ENCODE measurements at places on chromosomes 2 and 18.

DNA sequence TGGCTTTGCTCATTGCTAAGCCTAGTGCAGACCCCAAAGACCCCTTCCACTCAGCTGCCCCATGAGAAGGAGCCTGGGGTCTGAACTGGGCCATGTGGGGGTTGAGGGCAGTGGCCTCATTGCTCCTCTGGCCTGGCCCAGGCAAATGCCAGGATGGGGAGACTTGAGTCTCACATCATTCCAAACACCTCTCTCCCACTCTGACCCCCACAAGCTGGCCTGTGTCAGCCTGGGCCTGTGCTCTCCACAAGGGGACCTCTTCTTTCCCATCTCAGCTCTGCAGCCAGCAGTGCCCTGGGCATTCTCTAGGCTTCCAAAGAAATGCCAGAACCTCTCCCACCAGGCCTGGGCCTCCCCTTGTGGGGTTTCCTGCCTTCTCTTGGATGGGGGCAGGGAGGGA, 45.8 kb upstream of the OTOF start:
- no peak overlapping the region for H3K4me3 ChIP-seq
- H3K36me3 ChIP-seq, result no peaks in the 10 kb centered on the region
- H3K4me1 ChIP-seq, result no peaks in the 10 kb centered on the region
- peaks cover 32% of the 10 kb centered on the region for H3K27me3 ChIP-seq
- H3K27ac ChIP-seq, result no peak overlapping the region
- no peak for DNase-seq

DNA sequence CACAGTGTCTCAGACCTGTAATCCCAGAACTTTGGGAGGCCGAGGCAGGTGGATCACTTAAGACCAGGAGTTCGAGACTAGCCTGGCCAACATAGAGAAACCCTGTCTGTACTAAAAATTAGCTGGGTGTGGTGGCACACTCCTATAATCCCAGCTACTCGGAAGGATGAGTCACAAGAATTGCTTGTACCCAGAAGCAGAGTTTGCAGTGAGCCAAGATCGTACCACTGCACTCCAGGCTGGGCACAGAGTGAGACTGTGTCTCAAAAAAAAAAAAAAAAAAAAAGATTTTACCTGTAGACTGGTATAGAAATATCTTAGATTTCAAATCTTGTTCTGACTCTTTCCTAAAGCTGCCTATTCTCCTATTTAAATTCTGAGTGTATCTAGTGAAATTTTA, 7.2 kb upstream of the KLHL29 start:
- no peak for DNase-seq
- H3K36me3 ChIP-seq, result no peaks in the 10 kb centered on the region
- H3K4me3 ChIP-seq, result no peak overlapping the region
- no peaks in the 10 kb centered on the region for H3K4me1 ChIP-seq
- H3K27me3 ChIP-seq, result peaks cover 34% of the 10 kb centered on the region

DNA sequence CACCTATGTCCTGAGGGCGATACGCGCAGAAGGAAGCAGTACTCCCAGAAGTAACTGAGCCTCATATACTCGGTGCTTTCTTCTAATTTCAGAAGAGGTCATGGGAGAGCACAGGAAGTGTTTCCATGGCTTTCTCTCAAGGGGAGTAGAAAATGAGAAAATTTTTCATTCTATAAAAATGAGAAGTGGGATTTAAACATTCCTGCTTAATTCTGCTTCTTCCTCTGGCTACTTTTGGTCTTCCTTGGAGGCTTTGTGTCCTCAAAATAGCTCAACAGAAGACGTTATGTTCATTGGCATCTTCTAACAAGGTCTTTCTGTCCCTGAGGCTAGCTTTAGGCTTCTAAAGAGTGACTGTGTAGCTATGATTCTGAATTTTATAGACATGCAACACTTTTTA, 497.0 kb downstream of the TDRD15 start:
- H3K36me3 ChIP-seq, result no peaks in the 10 kb centered on the region
- no peak overlapping the region for H3K4me3 ChIP-seq
- no peaks in the 10 kb centered on the region for H3K27me3 ChIP-seq
- no peaks in the 10 kb centered on the region for H3K4me1 ChIP-seq
- no peak overlapping the region for H3K27ac ChIP-seq

DNA sequence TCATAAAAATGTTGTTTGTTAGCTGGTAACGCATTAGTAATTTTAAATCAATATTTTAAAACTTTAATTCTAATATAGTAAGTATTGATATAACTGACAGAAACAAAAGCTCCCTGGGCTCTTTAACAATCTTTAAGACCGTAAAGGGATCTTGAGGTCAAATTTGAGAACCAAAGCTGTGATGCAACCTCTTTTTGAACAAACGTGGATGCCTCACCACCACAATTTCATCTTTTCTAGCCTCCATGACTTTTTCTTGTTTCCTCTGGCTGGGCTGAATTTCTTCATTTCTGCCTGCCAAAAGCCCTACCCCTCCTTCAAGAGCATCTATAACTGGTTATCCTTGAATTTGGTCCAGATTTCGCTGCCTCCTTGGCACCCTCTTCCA, 563 bp upstream of the POLE4 start:
- H3K4me3 ChIP-seq, result peak overlapping the region; percentile 67
- H3K27ac ChIP-seq, result peak overlapping the region; percentile 62
- peaks cover 8% of the 10 kb centered on the region for H3K36me3 ChIP-seq
- no peaks in the 10 kb centered on the region for H3K27me3 ChIP-seq

- no peaks in the 10 kb centered on the region for H3K36me3 ChIP-seq
- no peaks in the 10 kb centered on the region for H3K27me3 ChIP-seq
- H3K27ac ChIP-seq, result no peak overlapping the region
- H3K4me1 ChIP-seq, result no peaks in the 10 kb centered on the region
- no peak overlapping the region for H3K4me3 ChIP-seq
These were observed 325.8 kb downstream of the CCDC178 start for GRCh38 chr18:33114749-33115148.

DNA sequence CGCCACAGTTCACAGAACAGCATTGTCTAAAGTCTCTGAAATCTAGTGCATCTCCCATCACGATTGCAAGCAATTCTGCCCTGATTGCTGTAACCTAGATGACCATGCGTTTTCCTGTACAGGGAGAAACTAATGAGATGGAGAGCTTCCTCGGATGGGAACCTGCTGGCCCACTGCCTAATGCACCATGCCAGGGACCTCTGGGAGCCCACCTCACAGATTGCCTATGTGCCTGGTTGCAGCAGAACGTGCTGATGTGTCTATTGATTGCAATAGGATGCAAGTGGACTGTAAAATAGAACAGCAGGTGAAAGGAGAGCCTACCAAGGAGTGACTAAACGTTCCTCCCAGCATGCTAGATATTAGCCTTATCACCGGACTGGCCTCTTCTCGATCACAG, 141.0 kb upstream of the RAB12 start:
- DNase-seq, result no peak
- no peaks in the 10 kb centered on the region for H3K4me1 ChIP-seq
- no peaks in the 10 kb centered on the region for H3K36me3 ChIP-seq
- H3K27ac ChIP-seq, result no peak overlapping the region

GRCh38 chr2:236985761-236986339, 99.8 kb upstream of the COPS8 start:
- peaks cover 6% of the 10 kb centered on the region for H3K4me1 ChIP-seq
- no peaks in the 10 kb centered on the region for H3K27me3 ChIP-seq
- no peak for DNase-seq
- H3K36me3 ChIP-seq, result no peaks in the 10 kb centered on the region
- no peak overlapping the region for H3K4me3 ChIP-seq
- H3K27ac ChIP-seq, result no peak overlapping the region

DNA sequence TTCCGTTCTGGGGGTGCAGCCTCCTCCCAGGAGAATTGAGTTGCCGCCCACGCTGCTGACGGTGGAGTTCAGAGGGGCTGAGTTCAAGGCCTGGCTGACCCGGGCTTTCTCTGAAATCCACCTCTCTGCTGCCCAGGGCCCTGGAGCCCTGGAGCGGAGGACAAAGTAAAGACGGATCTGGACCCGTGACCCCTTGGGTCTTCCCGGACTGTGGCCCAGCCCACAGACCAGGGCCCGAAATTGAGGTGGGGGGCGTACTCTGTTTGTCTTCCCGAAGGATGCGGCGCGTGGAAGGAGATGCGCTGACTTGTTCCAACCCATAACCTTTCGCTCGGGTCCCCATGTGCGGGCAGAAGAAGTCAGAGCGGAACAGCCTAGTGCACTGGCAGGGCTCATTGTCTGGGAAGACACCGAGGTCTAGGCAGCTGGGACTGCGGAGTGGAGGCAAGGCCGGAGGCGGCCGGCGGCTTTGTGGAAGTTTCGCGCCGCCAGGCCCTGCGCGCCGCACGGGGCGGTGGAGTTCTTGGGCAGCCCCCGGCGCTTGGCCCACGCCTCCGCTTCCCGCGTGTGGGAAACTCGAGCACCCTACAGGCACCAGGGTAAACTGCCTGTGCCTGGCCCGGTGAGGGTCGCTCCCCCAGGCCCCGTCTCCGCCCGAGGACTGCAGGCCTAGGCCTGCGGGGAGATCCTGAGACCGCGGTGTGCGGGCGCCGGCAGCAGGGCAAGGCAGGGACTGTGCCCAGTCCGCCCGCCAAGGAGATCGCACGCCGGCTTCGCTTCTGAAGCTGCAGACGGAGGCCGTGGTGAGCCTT, 9.8 kb downstream of the POU3F3 start:
- peaks cover 97% of the 10 kb centered on the region for H3K27me3 ChIP-seq
- H3K27ac ChIP-seq, result no peak overlapping the region
- H3K36me3 ChIP-seq, result no peaks in the 10 kb centered on the region
- H3K4me3 ChIP-seq, result no peak overlapping the region
- DNase-seq, result no peak

GRCh38 chr18:50563376-50563775, 3.5 kb downstream of the MAPK4 start:
- H3K4me1 ChIP-seq, result peaks cover 10% of the 10 kb centered on the region
- H3K27ac ChIP-seq, result no peak overlapping the region
- H3K27me3 ChIP-seq, result peaks cover 39% of the 10 kb centered on the region

DNA sequence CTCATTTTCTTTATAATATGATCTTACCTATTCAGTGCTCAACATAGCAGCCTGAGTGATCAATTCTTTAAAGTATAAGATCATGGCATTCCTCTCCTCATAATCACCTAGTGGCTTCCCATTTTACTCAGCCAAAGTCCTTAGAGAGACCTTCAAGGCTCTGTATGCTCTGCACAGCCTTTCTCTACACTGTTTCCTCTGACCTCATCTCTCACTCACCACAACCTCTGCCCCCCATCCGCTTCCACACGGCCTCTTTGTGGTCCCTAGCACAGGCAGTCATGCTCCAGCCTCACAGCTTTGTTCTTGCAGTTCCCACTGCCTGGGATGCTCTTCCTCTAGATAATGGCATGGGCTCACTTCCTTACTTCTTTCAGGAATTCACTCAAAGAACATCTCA, 109.2 kb downstream of the HIBCH start:
- H3K27me3 ChIP-seq, result no peaks in the 10 kb centered on the region
- H3K36me3 ChIP-seq, result no peaks in the 10 kb centered on the region
- no peak overlapping the region for H3K4me3 ChIP-seq
- no peak for DNase-seq

DNA sequence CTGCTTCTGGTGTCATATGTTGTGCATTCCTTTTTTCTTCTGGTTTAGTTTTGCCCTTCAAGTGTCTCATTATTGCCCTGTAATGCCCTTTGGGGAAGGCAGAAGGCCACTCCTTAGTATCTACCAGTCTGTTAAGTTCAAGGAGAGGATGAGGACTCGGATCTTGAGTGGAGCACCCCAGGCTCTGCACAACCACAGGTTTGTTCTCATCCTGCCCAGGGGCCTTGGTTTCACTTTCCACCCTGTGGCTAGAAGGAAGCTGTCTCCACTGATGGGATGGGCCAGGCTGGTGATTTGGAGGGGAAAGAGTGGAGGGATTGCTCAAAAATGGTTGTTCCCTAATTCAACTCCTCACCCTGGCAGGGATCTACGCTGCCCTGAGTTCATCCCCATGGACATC, 30.2 kb upstream of the RAB11FIP5 start:
- H3K27me3 ChIP-seq, result no peaks in the 10 kb centered on the region
- no peak overlapping the region for H3K4me3 ChIP-seq
- DNase-seq, result no peak
- no peak overlapping the region for H3K27ac ChIP-seq
- H3K36me3 ChIP-seq, result no peaks in the 10 kb centered on the region
- H3K4me1 ChIP-seq, result no peaks in the 10 kb centered on the region

- H3K4me1 ChIP-seq, result no peaks in the 10 kb centered on the region
- peak overlapping the region; percentile 15 for H3K27ac ChIP-seq
- H3K27me3 ChIP-seq, result no peaks in the 10 kb centered on the region
- DNase-seq, result no peak
- no peaks in the 10 kb centered on the region for H3K36me3 ChIP-seq
These were observed 95.3 kb downstream of the EIPR1 start for GRCh38 chr2:3282056-3282998.

DNA sequence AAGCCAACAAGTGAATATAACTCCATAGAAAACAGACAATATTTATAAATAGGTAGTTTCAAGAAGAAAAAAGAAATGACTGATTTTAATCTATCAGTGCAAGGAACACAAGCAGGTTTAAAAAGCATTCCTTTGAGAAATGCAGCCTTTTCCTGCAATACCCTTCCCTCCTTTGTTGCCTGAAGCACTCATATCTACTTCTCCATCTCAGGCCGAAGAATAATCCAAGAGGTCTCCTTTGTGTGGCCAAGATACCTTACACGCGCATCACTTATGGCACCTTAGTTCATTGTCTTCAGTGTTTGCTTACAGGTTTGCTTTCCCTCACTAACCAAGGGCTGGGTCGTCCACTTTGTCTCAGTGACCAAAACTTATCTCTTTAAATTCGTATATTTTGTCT, 93.0 kb downstream of the MAIP1 start:
- no peaks in the 10 kb centered on the region for H3K27me3 ChIP-seq
- no peaks in the 10 kb centered on the region for H3K36me3 ChIP-seq

GRCh38 chr2:38097988-38098385, 22.0 kb upstream of the CYP1B1 start:
- peaks cover 4% of the 10 kb centered on the region for H3K4me1 ChIP-seq
- H3K36me3 ChIP-seq, result no peaks in the 10 kb centered on the region
- DNase-seq, result no peak

DNA sequence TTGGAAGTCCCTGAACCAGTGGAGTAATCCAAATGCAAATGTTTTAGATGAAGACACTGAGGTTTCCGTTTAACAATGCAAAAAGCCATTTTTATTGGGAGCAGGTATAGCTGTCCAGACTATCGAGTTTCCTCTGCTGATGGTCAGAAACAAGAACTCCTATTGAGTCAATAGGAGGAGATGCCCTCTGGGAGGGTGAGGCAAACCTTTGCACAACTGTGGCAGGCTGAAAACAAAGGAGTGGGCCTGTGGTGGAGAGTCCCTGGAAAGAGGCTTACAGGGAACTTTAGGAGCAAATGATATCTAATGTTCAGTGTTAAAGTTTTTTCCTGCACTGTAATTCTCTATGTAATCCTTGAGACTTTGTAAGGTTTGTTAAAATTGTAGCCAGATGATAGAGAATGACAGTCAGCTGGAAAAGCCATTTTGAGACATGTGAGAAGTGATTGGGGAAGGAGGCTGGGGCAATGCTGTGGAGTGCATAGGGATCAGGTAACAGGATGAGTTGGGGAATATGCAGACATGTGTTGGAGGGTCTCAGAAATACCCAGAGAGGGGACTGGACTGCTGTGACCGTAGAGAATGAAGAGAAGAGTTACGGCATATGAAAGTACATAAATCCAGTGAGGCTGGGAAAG, 15.1 kb upstream of the EML4 start:
- no peaks in the 10 kb centered on the region for H3K36me3 ChIP-seq
- no peak overlapping the region for H3K27ac ChIP-seq
- no peak for DNase-seq
- no peak overlapping the region for H3K4me3 ChIP-seq
